ENCODE measurements at places on chromosomes 2 and 18.

DNA sequence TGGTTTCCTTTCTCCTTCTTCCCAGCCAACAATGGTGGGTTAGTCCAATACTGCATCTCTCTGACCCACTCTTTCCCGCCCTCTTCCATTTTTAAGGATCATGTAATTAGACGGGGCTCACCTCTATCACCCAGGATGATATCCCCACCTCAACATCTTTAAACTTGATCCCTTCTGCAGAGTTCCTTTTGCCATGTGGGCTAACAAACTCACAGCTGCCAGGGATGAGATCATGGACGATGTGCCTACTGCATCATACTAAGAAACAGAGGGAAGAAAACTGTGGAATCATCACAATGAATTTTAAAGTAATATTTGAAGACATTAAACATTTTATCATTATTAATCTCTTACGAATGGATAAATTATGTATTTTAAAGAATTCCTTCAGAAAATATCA, 183.5 kb downstream of the RDH14 start:
- no peak for DNase-seq

DNA sequence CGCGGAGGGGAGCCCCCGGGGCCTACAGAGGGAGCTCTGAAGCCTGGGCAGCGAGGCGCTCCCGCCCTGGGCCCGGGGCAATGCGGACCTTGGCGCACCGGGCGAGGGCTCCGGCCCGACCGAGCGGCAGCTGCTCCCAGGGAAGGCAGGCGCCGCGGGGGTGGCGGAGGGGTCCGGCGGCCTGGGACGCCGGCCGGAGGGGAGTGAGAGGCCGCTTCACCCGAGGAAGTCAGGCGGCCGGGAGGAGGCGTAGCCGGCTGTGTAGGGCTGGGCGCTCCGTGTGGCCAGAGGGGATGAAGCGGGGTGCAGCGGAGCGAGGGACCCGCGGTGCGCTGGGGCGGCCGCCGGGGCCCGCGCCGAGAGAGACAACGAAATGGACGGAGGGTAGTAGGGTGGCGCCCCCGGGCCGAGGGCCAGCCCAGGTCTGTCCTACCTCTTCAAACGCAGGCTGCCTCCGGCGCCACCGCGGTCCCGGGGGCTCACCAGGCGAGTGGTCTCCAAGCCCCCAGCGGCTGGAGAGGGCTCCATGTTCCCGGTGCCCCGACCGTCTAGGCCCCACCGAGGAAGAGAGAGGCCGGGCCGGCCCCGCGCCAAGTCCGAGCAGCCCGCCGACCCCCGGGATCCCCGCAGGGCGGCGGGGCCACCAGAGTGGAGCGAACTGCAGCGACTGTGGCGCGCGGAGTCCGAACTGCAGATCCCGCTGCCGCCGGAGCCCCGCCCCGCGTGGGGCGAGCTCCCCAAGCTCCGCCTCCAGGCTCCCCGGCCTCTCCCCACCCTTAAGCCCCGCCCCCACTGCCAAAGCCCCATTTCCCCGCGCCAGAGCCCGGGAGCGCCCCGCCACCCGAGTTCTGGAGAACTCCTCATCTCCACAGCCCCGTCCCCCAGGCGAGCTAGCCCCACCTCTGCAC, at the start of gene SLC30A3:
Gene SLC30A3 (minus strand): TSS at position 669 of the 908 bp plus-strand sequence. CDS start 141 bp downstream, at position 528.
- peak; percentile 70 for DNase-seq

DNA sequence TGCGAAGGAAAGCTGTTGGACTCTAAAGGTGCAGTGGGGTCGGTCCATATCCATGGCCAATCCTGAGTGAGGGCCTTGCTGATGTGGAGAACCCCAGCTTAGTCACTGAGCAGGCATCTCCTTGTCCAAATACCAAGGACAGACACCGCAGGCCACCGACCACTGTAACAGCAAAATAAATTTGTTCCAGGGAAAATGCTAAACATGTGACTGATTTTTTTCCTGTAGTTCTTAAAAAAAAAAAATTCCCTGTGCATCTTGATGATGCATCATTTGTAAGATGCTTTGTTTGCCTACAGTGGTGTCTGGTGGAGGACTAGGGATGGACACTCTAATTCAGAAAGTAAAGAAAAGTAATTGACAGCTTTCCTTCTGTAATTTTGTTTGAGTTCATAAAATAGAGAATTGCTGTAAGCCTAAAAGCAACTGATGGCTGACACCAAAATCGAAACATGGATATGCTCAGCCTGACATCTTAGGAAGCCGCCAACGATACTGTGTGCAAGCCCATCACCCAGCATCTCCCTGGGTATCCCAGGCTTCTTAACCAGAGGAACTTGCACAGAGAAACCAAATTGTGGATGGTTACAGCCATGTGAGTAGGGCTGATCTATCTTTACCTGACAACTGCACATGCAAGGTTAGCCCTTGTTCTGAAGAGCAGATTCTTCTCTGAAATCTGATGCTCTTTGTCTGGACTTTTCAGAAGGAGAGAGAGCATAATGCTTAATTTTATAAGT, 188.6 kb downstream of the ARL4C start:
- no peak for DNase-seq

- no peak for DNase-seq
Measured at GRCh38 chr2:25417715-25418369, 76.1 kb upstream of the DNMT3A start.

DNA sequence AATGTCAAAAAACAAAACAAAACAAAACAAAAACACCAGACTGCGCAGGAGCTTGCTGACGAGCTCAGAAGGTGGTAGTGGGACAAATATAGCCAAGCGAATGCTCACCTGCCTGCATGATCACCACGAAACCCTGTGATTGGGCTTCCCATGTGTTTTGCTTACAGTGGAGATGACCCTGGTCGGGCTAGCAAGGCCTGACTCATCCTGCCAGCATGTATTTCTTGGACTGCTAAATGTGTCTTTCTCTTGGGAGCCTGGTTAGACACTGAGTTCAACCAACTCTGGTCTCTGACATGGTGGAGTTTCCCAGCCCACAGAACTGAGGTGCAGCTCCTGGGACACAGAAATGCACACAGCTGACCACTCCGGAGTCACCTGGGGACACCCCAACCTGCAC, 30.7 kb upstream of the DUSP2 start:
- no peak for DNase-seq

DNA sequence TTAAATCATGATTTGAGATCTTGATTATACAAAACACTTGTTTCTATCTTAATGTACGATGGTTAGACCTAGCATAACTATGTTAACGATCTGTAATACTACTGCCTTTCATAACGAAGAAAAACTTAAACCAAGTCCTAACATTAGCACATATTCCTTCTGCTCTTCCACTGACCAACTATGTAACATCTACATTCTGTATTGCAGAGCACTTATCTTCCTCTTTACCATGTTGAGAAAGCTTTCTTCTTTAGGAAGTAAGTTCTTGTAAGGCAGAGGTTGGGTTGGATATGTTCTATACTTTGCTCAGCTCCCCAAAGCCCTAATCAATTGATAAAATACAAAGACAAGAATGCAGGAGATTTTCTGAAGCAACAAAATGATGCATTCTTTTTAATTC, 7.9 kb upstream of the ZNF407 start:
- no peak for DNase-seq

GRCh38 chr2:145939949-145940348, 1420.0 kb upstream of the ZEB2 start:
- DNase-seq, result no peak

DNA sequence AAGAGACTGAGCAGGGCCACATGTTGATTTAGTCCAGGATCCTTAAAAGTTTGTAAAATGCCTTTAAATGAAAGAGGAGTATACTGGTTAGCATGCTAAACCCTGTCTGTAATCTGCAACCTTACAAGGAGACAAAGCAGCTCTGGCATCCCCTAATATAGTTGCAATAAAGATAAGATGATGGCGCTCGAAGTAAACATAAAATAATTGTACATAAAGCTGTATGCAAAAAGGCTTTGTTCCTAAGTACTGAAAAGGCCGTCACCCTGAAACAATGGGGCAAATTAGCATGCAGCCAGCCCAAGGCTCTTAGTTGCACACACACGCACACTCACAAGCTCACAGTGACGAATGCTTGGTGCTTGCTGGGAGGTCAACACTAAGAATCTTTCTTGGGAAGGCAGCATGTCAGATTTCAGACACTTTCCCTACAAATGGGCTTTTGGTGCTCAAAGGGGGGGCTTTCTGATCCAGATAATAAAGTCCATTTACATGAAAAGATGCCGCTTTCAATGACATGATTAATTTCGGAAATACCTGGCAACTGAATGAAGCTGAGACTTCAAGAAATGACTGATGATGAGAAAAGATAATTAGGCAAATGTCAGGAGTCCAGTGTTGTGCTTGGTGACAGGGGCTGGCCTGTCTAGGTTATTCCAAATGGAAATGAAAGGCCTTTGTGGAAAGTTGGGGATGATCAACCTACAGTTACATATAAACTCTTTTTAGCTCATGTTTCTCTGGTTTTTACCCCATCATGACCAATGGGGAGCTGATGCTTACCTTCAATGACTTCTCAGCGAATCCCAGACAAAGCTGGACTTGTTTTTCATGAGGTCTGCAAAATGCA, 370.3 kb downstream of the MEIS1 start:
- DNase-seq, result no peak

GRCh38 chr2:142872882-142873724, 4.4 kb upstream of the KYNU start:
- no peak for DNase-seq

GRCh38 chr18:34222307-34223163, 2.2 kb downstream of the NOL4 start:
- no peak for DNase-seq

- DNase-seq, result peak; percentile 58
Measured at GRCh38 chr18:76441002-76441667, 53.9 kb downstream of the ZNF516 start.

DNA sequence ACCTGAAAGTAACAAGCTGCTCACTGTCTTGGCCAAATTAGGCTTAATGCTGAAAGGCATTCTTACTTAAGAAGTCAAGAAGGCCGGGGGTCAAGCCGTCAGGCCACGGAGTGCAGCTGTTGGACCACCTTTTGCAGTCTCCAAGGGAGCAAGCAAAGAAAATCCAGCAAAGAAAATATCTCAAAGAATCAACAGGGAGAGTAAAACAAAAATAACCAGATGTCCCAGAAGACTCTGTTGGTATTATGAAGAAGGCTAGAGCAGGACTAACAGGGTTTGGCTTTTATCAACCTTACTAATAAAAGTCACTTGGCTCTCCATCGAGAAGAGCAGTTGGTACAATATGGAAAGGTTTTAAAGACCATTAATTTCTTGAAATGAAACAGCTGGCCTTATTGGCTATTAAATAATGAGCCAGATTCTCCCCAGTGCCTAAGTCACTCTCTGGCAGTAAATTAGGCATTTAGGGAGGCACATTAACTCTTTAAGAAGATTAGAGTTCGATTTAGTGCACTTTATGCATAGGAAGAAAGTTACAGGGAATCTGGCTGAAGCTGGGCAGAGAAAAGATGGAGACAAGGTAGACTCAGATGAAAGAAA, 110.8 kb upstream of the NRP2 start:
- DNase-seq, result no peak

GRCh38 chr2:17960925-17961324, 82.5 kb downstream of the KCNS3 start:
- no peak for DNase-seq

DNA sequence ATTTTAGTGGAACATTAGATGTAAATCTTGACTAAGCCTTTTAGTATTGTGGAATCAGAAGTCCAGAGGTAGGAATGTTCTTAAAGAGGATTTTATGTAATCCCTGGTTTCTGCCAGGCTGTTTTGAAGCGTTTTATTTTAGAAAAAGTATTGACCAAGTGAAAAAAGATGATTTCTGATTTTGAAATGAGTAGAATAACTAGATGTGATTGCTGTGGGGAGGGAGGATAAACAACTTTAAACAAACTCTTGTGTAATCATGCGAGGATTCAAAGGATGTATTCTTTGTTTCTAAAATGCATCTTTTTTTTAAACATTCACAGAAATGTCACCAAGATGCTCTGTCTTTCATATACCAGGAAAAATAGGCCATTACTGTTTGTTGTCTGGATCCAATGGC, 53.9 kb downstream of the PHLPP1 start:
- no peak for DNase-seq
